ENCODE measurements at places on chromosomes 6 and 20.

GRCh38 chr6:17161076-17161475, 59.2 kb downstream of the STMND1 start:
- no peak overlapping the region for H3K27ac ChIP-seq
- no peak overlapping the region for H3K4me3 ChIP-seq
- H3K27me3 ChIP-seq, result no peaks in the 10 kb centered on the region
- DNase-seq, result no peak

GRCh38 chr6:79077715-79078074, 359 bp downstream of the PHIP start:
- peak overlapping the region; percentile 92 for H3K4me3 ChIP-seq
- no peaks in the 10 kb centered on the region for H3K27me3 ChIP-seq
- no peak for DNase-seq
- H3K4me1 ChIP-seq, result peaks cover 52% of the 10 kb centered on the region

DNA sequence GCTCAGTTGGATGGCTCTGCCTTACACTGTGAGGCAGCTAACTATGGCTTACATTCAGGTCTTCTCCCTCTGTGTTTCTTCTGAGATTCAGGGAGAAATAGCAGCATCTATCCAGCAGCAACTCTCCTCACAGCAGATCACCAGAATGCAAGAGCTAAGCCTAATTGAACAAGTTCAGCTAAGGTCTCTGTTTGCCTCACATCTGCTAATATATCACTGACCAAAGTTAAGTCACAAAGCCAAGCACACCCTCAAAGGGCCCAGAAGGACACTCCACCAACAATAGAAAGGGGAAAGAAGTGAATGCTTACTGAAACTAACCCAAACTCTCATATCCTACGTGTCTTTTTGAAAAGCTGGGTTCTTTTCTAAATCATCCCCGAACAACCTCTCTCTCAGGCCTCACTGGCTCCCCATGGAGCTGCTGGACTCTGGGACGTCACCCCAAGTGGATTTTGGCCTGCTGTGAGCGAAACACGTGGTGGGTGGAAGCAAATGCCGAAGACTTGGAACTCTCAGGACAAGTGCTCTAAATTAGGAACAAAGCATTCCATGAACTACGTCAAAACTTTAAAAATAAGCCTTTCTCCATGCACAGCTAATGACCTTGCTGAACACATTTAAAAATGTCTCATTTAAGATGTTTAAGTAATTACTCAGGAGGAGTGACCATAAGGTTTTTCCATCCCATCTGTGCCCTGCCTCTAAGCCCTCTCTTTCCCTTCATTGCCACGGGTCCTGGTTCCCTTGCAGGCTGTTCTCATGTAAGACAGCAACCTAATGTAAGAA, 167.5 kb upstream of the PLCB4 start:
- peaks cover 37% of the 10 kb centered on the region for H3K4me1 ChIP-seq
- no peak overlapping the region for H3K4me3 ChIP-seq
- no peaks in the 10 kb centered on the region for H3K27me3 ChIP-seq
- no peaks in the 10 kb centered on the region for H3K36me3 ChIP-seq
- DNase-seq, result peak; percentile 69

- H3K27me3 ChIP-seq, result peaks cover 93% of the 10 kb centered on the region
- H3K4me1 ChIP-seq, result no peaks in the 10 kb centered on the region
- H3K4me3 ChIP-seq, result no peak overlapping the region
These were observed 7.8 kb upstream of the ABT1 start for GRCh38 chr6:26588965-26589364.

DNA sequence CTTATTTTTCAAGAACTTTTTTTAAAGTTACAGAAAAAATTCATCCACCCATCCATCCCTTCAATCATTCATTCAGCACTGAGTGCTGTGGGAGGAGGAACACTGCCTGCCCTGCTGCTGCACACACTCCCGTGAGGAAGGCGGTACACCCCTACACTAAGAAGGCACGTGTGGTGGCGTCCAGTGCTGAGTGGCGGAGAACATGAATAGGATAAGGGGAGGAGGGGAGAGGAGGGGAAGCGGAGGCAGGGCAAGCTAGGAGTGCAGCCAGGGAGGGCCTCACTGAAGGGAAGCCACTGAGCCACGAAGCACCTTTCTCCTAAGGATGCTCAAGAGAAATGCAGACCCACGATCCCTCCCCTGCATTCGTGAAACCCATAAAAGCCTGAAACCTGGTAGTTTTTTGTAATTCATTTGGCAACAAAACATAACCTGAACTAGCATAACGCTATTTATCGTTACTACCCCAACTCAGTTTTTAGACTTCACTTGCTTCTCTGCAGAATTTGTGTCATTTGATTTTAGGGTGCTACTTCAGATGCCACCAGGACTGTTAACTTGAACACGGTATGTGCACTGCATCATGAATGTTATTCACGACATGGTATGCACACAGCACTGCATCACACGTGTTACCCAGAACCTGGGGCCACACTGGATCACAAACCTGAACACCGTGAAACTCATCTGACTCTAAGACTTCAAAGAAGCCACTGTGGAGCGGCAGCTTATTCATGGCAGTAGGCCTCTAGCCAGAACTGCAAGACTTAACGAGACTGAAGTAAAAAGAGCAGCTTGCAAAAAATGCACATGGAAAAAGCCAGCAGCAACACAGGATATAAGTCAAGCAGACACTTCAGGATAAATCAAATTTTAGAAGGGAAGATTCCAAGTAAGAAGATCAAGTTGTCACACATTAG, 3.5 kb downstream of the RNASET2 start:
- H3K27ac ChIP-seq, result no peak overlapping the region
- H3K4me1 ChIP-seq, result peaks cover 29% of the 10 kb centered on the region
- no peak overlapping the region for H3K4me3 ChIP-seq
- no peaks in the 10 kb centered on the region for H3K36me3 ChIP-seq
- no peak for DNase-seq

GRCh38 chr6:77124604-77125003, 338.7 kb downstream of the HTR1B start:
- no peak overlapping the region for H3K4me3 ChIP-seq
- no peak overlapping the region for H3K27ac ChIP-seq
- no peaks in the 10 kb centered on the region for H3K27me3 ChIP-seq
- no peaks in the 10 kb centered on the region for H3K4me1 ChIP-seq
- H3K36me3 ChIP-seq, result no peaks in the 10 kb centered on the region

DNA sequence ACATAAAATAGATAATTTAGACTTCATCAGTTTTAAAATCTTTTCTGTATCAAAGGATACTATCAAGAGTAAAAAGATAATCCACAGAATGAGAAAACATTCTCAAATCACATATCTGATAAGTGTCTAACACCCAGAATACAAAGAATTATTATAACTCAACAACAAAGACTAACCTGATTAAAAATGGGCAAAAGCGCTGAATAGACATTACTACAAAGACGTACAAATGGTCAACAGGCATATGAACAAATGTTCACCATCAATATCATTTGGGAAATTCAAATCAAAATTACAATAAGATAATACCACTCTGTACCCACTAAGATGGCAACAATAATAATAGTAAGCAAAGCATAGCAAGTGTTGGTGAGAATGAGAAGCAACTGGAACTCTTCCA, 503.8 kb downstream of the CDH26 start:
- no peak overlapping the region for H3K4me3 ChIP-seq
- no peak overlapping the region for H3K27ac ChIP-seq
- H3K36me3 ChIP-seq, result no peaks in the 10 kb centered on the region
- DNase-seq, result no peak
- peaks cover 23% of the 10 kb centered on the region for H3K4me1 ChIP-seq

DNA sequence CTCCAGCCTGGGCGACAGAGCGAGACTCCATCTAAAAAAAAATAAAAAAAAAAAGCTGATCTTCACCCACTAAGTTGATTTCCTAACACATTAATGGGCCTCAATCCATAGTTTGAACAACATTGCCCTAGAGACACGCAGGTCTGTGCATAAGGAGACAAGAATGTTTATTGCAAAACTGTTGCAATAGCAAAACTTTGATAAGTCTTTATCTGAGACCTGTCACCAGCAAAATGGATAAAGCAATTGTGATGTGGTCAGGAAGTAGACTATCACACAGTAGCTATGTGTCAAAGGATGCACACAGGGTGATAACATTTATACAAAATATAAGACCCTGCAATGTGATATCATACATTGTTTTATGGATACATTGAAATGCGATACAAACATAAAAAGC, 4.2 kb upstream of the ITPR3 start:
- peaks cover 38% of the 10 kb centered on the region for H3K4me1 ChIP-seq
- H3K27me3 ChIP-seq, result peaks cover 13% of the 10 kb centered on the region
- H3K4me3 ChIP-seq, result no peak overlapping the region
- H3K27ac ChIP-seq, result no peak overlapping the region
- H3K36me3 ChIP-seq, result no peaks in the 10 kb centered on the region

DNA sequence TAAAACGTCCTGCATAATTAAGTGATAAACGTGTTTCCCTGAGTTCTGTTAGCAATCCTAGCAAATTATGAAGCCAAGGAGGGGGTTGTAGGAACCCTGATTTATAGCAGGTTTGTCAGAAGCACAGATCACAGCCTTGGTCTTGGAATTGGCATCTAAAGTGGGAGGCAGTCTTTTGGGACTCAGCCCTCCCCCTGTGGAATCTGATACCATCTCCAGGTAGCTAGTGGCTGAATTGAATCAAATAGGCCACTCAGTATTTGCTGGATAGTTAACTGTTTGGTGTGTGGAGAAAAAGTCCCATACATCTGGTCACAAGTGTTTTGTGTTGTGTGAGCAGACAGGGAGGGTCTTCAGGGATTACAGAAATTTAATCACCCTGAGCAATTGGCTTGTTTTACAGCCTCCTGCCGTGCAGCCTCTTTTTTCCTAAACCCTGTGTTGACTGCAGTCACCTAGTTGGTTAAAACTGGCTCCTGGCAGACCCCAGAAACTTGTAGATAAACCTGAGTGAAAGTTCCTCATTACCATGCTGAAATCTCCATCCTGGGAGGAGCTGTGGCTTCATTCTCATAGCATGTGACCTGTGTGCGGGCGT, 19.0 kb upstream of the KIFC1 start:
- H3K27me3 ChIP-seq, result no peaks in the 10 kb centered on the region
- no peak overlapping the region for H3K27ac ChIP-seq
- H3K4me1 ChIP-seq, result peaks cover 25% of the 10 kb centered on the region
- no peak overlapping the region for H3K4me3 ChIP-seq
- no peaks in the 10 kb centered on the region for H3K36me3 ChIP-seq
- no peak for DNase-seq

- H3K27ac ChIP-seq, result peak overlapping the region; percentile 10
- H3K36me3 ChIP-seq, result peaks cover 7% of the 10 kb centered on the region
- H3K4me3 ChIP-seq, result no peak overlapping the region
- peaks cover 51% of the 10 kb centered on the region for H3K4me1 ChIP-seq
- H3K27me3 ChIP-seq, result no peaks in the 10 kb centered on the region
These were observed 48.1 kb downstream of the KCNS1 start for GRCh38 chr20:45052698-45053429.
